ENCODE measurements at places on chromosomes 4 and X.

DNA sequence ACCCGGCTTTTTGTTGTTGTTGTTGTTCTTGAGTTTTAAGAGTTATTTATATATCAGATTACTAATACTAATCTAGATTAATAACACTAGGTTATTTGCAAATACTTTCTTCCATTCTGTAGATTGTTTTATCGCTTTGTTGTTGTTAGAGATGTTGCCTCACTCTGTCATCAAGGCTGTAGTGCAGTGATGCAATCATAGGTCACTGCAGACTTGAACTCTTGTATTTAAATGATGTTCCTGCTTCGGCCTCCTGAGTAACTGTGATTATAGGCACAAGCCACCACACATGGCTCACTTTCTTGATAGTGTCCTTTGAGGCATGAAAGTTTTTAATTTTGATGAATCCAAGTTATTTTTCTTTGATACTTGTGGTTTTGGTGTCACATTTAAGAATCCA, 129.0 kb downstream of the VSIG4 start:
- DNase-seq: no peak

DNA sequence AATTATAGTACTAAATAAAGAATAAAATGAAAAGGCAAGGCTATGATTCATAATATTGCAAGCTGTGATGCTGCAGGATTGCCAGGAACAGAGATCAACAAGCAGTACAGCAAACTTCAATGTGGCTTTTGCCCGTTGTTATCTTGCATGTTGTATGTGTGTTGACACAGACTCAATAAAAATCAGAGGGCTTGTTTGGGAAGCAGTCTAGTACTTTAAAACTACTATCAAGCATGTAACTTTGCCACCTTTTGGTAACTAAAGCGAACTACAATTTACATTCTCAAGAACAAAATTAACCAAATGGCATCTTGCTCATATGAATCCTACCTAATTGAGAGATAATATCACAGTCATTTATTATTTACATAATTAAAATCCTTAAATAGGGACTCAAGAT, 79.8 kb upstream of the GPM6A start:
- DNase-seq: no peak

DNA sequence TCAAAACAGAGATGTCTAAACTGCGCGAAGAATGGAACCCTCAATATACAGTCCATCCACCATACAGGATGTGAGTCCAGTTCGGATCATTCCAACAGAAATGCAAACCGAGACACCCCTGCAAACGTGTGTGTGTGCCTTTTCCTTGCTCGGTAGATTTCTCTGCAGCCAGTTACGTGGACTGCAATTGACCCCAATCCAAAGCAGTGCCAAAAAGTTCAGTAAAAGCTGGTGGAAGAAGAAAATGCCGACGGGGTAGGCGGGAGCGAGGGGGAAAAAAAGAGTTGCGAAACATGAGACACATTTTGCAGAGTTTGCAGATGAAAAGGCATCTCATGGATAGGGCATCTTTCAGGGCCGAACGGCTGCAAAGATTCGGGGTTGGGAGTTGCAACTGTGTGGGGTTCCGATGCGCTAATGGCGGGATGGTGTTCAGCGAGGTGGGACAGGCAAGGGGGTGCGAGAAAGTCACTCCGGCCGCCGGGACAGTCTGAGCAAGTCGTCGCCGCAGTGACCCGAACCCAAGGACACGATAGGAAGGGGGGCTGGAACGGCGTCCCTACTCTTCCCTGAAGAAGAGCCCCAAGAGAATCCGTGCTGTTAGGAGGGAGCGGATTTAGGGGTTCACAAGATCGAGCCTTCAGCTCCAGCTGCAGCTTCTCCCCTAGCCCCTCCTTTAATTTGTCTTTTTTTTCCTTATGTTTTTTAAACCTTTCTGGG, 3.8 kb downstream of the PHOX2B start:
- DNase-seq: no peak

DNA sequence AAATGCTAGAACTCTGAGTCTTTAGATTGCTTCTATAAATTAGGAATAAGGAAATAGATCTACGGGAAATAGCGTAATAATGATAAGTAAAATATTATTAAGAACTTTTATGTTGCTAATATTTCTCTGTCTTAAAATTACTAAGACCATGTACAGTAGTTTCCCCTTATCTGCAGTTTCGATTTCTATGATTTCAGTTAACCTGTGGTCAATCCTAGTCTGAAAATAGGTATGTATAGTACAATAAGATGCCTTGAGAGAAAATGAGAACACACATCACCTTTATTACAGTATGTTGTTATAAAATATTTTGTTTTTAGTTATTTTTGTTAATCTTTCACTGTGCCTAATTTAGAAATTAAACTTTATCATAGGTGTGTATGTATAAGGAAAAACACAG, 92.6 kb downstream of the CCSER1 start:
- no peak for DNase-seq

DNA sequence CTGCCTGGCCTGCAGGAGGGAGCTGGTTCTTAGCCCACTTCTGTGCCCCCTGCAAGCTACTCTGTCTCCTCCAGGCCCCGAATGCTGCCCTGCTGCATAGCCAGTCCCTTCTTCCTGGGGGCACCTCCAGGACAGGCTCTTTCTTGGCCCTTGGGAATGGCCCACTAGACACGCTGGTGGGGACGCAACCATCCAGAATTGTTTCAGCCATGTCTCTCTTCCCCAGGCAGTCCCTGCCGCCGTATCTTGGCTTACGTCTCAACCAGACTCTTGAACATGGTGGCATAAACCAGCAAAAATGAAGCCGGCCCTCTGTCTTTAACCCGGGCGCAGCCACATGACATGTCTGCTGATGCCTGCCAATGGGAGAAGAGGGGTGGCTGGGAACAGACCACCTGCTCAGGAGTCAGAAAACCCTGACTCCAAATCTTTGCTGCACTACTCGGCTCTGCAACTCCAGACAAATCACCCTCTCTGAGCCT, 9.0 kb downstream of the LRPAP1 start:
- no peak for DNase-seq

DNA sequence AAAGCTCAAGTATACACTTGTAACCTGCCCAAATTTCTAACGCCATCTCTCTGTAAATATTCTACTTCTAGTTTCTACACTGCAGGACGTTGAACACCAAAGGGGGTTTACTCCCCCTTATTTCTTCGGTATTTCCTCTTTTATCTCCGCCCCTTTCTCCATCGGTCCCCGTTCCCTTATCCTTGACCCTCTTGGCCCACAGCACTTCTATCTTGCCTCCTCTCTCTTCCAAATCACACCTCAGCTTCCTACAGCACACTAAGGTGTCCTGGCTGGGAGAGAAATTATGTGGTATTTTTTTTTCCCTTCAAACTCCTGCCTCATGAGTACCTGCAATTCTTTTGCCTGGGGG, 715 bp downstream of the ZMAT1 start:
- no peak for DNase-seq

GRCh38 chr4:31148990-31149389, 428.8 kb downstream of the PCDH7 start:
- no peak for DNase-seq

GRCh38 chr4:102322736-102323135, 22.5 kb downstream of the SLC39A8 start:
- no peak for DNase-seq

GRCh38 chr4:158065176-158065575, 107.6 kb downstream of the GASK1B start:
- DNase-seq: no peak

- no peak for DNase-seq
Observed at GRCh38 chr4:73701116-73701515, 39.3 kb upstream of the CXCL8 start.

- no peak for DNase-seq
Observed at GRCh38 chr4:184885602-184886001, 59.8 kb upstream of the ACSL1 start.

- DNase-seq: no peak
Observed at GRCh38 chr4:158176776-158177175, 4.0 kb upstream of the GASK1B start.

DNA sequence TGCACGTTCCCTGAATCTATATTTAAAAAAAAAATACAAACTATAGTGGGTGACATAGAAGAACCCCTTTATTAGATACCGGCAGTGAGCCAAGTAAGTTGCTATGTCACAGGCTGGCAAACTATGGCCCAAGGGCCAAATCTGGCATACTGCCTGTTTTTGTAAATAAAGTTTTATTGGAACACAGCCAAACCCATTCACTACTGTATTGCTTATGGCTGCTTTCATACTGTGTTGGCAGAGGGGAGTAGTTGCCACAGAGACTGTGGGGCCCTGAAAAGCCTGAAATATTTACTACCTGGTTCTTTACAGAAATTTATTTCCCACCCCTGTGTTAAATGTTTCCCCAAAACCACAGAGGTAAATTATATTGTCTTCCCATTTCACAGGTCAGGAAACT, 71.2 kb upstream of the EGFL6 start:
- DNase-seq: no peak

GRCh38 chrX:40006106-40007017, 91.4 kb downstream of the BCOR start:
- no peak for DNase-seq

DNA sequence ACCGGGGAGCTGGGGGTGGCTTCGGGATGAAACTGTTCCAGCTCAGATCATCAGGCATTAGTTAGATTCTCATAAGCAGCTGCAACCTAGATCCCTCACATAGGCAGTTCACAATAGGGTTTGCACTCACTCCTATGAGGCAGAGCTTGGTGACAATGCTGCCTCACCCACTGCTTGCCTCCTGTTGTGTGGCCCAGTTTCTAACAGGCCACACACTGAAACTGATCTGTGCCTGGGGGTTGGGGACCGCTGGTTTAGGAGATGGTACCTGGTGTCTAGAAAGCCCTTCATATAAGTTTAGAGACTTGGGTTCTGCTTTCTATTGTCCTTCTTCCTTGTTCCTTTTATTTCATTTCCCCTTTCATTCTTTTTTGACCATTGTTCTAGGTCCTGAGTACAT, 234.2 kb downstream of the FRAS1 start:
- DNase-seq: no peak

DNA sequence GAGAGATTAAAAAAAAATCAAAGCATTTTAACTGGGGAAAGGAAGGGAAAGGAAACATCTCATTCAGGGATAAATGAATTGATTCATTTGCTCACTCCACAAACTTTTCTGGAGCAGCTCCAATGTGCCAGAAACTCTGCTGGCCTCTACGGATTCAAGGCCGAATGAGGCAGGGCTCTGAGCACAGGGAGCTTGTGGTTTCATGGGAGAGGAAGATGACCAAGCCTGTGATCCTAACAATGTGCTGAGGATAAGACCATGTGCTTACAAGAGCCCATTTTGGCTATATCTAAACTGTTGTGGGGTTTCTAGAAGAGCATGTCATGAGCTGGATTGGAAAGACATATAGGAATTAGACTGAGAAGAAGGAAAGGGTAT, 137.5 kb downstream of the ZNF674 start:
- no peak for DNase-seq

GRCh38 chrX:45445745-45446412, 245.2 kb upstream of the DIPK2B start:
- DNase-seq: no peak

GRCh38 chrX:24306440-24306839, 7.4 kb downstream of the SUPT20HL2 start:
- DNase-seq: no peak

- DNase-seq: no peak
Observed at GRCh38 chr4:167930166-167930565, 162.2 kb upstream of the ANXA10 start.

DNA sequence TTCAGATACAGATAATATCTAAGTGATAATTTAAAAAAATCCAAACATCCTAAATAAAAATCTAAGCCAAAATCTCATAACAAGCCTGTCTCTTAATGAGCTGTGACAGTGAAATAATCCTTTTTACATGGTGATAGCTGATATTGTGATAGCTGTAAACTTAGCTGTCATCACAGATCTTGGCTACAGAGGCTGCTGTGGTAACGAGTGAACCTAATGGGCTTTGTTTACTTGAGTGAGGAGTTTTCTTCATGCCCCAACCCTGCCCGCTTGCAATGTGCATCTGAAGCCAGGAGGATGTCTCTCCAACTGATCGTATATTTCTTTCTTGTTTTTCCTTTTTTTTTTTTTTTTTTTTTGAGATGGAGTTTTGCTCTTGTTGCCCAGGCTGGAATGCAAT, 41.5 kb upstream of the YTHDC1 start:
- no peak for DNase-seq

DNA sequence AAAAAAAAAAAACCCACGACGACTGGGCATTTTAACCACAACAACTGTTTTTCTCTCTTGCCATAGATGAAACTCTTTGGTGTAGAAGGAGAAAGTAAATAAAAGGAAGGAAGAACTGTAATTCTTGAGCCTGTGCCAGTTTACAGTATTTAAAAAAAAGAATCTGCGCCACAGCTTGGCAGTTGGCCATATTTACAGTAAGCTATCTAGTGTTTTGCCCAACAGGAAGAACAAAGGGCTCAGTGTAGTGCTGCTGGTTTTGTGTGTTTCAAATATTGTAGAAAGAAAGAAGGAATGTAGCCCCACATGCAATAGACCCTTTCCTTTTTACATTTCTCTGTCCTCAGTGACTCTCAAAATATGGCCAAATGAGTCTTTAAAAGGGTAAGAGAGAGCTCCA, 66.1 kb downstream of the NR3C2 start:
- peak; percentile 19 for DNase-seq

- no peak for DNase-seq
Observed at GRCh38 chr4:5640096-5640495, 68.3 kb downstream of the EVC2 start.

DNA sequence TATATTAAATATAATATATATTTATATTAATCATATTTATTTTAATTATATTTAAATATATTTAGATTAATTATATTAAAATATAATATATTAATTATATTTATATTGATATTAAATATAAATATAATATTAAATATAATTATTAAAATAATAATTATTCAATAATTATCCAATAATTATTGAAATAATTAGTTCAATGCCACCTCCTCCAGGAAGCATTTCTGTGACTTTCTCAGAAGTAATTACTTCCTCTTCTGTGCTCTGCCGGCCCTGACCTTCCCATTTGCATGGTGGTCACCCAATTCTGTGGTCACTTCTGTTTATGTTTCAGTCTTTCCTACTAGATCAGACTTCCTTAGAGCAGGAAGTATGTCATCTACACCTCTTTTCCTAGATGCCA, 45.8 kb downstream of the EVC2 start:
- DNase-seq: no peak

DNA sequence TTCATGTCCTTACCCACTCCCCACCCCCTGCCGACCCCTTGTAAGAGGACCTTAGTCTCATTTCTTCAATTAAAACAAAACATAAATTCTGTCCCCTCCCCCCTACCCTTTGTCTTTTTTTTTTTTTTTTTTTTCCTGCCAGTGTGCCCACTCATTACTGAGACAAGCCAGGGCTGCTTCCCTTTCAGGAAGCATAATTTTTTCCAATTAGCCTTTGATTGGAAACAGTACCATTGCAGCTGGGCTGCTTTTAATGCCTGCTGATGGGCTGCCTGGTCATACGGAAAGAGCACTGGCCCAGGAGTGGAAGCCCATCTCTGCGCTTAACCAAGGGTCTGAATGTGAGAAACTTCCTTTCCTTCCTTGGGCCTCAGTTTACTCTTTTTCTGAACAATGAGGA, 18.6 kb upstream of the CAPN6 start:
- DNase-seq: no peak

- no peak for DNase-seq
Observed at GRCh38 chr4:84673475-84674240, 90.7 kb downstream of the CDS1 start.

Measured in activated CD4-positive, alpha-beta T cell treated with anti-CD3 and anti-CD28 coated beads, Interleukin-2, amount 50 U/mL, for 4 hours (primary cell).